GF-D8 (cell line): ENCODE measurements at places on chromosomes 7 and 10.

- DNase-seq: no peak
Measured at GRCh38 chr7:24284699-24285506, 913 bp downstream of the NPY start.

GRCh38 chr7:156019776-156020565 lies 207.7 kb upstream of the SHH start:
- DNase-seq: no peak

DNA sequence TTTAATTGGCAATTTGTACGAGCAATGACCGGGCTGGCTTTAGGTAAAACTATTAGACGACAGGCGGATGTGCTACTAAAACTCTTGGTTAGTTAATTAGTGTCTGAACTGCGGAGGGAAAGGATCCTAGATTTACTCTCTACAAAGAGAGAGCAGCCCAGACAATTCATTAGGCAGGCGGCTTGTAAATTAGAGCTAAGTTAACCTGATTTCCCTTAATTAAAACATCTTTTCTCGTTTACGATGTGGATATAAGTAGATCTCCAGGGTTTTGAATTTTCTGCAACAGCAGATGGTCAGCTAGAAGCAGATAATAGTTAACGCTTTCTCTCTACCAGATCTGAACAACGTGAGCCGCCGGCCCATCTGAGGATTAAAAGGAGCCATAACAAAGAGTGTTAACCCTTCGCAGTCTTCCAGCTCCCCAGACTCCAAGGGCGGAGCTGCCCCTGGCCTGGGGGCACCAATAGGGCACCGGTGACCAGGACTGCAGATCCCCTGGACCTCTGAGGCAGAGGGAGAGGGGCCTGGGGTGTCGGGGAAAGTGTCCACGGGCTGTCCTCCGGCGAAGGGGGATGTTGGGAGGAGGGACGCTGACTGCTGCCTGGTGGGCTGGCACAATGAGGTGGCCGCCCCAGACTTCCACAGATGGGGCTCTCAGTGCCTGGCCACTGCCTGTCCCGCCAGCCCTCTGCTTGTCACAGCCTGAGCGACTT lies 6.3 kb upstream of the UNCX start:
- DNase-seq: no peak

- no peak for DNase-seq
Measured at GRCh38 chr10:126844406-126844805, 60.8 kb upstream of the DOCK1 start.

DNA sequence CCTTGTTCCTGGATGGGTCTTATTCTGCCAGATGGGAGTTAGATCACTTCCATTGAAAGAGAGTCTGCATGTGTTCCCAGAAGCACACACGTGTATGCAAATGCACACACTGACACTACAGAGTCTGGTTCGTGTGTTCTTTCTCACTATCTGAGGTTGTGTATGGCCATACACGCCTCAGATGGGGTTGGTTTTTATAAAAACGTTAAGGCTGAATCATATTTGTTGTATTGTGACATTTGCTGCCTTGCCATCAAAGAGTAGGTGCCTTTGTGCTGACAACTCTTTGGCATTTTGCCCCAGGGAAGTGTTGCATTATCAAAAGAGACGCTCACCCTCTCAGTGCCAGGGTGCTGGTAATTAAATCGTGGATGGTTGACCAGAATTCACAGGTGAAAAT lies 37.7 kb upstream of the HDAC9 start:
- no peak for DNase-seq

- DNase-seq: no peak
Measured at GRCh38 chr10:101000127-101000914, 713 bp downstream of the LZTS2 start.

DNA sequence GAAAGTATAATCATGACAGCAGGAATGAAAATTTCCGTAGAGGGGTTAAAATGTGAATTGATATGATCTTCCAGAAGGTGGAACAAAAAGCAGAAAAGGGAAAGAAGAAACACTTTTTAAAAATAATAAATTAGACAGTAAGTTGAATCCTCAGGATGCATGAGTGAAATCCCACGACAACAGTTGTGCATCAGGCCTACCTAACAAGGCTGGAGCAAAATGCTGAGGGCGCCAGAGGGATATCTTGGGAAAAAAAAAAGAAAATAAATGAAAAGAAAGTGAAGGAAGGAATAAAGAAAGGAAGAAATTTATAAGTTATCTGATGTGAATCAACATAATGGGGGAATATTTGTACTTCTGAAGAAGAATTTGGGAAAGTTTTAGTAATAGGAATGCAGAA lies 13.0 kb upstream of the HUS1 start:
- DNase-seq: no peak

DNA sequence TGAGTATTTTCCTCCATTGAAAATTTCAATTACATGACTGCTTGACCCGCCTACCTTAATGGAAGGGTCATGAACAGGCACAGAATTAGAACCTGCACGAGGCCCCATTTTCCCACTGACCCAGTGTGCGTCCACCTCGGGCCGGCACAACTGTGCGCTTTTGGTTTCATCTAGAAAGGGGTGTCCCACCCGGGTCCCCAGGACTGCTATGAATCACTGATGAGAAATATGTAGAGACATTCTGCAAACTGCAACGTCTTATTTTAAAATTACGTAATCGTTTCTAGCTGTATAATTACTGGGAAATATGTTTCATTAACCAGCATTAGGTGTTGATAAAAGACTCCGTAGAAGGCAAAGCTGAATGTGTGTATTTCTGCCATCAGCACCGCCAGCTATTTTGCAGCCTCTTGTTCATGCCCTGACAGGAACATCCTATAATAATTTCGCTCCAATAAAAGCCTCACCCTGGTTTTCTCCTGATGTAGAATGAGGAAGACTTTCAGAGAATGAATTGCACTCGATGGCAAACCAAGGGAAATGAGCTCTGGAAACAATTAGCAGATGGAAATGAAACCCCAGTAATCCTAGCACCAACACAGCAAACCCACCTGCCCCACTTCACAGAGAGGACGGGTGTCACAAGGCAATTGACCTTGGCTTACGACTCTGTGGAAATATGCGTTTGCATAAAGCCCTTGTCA lies 562.1 kb downstream of the DNAJB6 start:
- DNase-seq: no peak

DNA sequence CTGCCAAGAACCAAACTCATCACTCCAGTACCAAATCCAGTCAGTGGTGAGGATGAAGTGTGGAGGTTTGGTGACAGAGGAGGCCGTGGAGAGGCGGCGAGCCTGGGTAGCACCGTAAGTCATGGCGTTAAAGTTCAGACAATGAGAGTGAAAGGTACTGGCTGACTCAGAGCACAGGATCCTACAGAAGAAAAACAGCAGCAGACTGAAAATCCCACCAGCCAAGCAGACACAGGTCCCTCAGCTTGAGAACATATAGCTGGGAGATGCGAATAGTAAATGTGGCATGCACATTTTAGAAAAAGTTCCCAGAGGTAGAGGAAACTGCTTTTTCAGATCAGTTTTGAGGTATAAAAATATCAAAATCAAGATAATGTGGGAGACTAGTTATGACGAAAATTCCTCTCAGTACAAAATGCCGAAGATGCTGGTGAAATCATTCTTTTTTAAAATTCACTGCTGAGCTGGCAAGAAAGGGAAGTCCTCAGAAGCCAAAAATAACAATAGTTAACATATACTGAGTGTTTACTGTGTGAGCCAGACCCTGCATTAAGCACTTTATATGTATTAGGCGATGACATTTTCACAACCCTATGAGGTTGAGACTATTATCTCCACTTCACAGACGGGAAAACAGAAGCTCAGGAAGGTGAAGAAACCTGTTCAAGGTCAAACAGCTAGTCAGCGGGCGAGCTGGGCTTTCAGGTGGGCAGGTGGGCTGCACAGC lies 20.9 kb downstream of the PARP12 start:
- no peak for DNase-seq

DNA sequence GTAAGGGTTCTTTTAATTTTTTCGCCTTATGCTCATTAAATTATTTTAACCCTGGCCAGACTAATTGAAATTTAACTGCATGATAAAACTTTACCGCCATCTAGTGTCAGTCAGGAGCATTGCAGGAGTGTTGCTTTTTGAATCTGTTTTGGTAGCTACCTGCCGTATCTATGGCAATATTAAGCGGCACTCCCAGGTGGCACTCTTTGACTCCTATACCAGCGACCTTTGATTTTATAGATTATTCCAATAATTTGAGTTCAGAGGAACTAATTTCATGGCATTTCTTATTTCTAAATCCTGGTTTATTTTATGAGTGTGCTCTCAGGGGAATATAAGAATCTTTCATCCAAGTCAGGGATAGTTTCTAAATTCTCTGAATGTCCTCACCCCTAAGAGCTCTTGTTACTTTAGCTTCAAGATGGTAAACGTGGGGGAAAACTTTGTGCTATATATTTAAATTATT lies 198.9 kb downstream of the REEP3 start:
- DNase-seq: no peak

DNA sequence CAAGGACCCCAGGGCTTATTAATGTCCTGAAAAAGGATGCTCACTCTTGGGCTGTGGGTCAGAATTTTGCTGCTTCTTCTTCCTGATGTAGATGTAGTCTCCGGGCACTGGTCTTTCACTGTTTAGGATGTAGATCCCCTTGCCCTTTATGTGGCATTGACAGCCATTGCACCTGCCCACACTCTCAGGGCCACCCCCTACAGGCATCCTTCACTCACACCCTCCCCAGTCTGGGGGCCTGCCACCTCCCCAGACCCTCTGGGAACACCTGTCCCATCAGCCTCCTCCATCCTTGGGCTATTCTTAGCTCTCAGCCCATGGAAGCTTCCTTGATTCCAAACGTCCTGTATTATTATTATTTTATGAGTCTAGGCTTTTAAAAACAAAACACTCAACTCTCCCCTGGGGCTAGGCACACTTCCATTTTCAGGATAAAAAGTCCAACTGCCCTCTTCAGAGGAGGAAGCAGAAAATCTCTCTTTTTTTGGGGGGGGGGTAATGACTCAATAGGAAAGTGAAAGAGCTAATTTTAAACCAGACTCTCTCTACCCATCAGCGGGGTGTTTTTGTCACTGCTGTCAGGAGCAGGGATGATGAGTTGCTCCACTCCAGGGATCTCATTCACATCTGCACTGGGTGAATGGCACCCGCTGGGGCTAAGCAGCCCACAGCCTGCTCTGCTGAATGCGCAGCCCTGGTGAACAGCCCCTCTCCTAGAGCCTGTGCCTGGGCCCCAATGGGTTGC lies 11.5 kb upstream of the KLRG2 start:
- DNase-seq: no peak

DNA sequence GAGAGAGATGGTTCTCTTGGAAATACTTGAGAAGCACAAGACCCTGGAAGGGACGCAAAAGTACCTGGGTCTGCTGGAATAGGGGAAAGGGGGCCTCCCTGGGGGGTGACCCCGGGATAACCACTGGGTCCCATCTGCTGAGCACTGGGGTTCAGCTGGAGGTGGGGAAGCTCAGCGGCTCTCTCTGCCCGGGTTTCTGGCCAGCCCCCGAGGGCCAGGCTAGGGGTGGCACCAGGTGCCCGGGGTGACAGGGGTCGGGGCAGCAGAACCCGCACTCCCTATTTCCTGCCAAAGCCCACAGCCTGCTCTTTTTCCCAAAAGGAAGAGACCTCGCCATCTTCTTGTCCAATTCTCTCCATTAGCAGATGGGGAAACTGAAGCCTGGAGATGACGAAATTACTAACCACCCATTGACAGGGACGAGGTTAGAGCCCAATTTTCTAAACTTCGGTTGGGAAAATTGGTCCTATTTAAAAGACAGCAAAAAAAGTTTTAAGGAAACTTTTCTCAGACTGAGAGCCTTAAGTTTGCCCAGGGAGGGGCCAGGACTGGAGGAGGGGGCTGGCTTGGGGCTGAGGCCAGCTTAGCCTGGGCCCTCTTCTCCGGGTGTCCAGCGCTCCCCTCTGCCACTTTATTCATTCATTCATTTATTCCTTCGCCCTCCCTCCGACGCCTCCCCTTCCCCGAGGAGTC lies 17.8 kb upstream of the GATA3 start:
- no peak for DNase-seq

DNA sequence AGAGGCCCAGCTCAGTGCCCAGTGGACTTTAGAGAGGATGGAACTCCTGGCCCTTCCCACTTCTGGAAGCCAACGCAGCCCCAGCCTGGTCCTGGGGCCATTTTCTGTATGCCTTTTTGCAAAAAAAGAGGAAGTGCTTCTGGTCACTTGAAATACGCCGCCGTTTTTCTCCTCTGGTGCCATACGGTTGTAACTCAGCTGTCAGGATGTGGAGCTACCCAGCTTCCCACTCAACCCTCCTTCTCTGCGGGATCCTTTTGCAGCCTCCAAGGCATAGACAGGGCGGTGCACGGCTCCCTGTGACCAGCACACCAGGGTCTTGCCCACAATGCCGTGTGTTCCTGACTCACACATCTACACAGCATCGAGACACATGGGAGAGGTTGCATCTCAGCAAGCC lies 369.6 kb downstream of the TCERG1L start:
- no peak for DNase-seq

- DNase-seq: no peak
Measured at GRCh38 chr7:127290116-127290655, 37.4 kb upstream of the GRM8 start.

DNA sequence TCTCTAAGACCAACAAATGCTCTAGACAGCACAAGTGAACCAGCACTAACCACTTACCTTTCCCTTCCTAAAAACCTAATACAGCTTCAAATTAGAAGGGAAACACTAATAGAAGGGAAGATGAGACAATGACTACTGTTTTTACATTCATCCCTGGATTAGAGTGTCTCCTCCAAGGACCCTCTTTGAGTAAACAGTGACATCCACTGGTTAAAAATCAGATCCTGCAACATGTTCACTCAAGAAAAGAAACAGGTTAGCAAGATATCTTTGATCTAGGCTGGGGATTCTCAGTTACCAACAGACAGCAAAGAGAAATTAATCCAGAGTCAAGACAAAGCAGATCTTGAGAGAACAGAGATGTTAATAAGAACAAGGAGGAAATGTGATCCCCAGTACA lies 177.7 kb upstream of the GHITM start:
- DNase-seq: no peak

- DNase-seq: no peak
Measured at GRCh38 chr10:74955796-74956195, 129.4 kb downstream of the KAT6B start.

DNA sequence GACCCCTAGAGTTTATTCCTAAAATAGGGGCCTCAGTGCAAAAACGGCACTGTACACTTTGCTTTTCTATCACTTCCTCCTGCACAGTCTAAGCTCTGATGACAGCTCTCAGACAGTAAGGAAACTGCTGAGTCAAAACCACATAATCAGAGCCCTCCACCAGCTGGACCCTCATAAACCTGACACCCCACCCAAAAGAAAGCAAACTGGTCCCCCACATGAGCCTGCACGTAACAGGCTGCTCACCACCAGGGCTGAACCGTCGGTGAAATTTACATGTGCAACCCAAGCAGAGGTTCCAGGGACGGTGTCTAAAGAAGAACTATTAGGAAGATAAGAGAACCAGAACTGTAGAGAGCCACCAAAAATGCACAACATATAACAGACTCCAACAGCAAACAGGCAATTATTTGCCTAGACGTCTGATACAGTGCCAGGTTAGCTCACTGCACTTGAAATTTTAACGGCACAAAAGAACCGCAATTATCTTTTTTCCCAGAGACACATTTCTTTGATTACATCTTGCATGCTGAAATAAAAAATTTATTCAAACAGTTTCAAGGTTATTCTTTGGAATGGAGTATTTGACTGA lies 19.6 kb downstream of the SGMS1 start:
- DNase-seq: peak; percentile 57
